Calu3 (cell line): ENCODE measurements at places on chromosomes 1 and 21. TPM values are rescaled to one million over a fixed set of nuclear protein-coding genes. Genes with fewer than 3 reads are reported as not detected.

The L1TD1 gene
- not detected in 2 replicates for total RNA-seq

The OR10T2 gene
- not detected in 2 replicates for total RNA-seq

The CYP4A22 gene
- total RNA-seq: not detected in 2 replicates

The GSTM4 gene
- 12.6 and 13.6 TPM in 2 replicates for total RNA-seq

The PLCH2 gene
- 3.1 and 4.1 TPM in 2 replicates for total RNA-seq

The AMY1C gene
- not detected in 2 replicates for total RNA-seq

The OR2T11 gene
- total RNA-seq: not detected in 2 replicates

The SH3D21 gene
- total RNA-seq: 12.1 and 13.2 TPM in 2 replicates

The CELA3B gene
- not detected in 2 replicates for total RNA-seq

GRCh38 chr21:46667741-46668380 is 32.4 kb downstream of the PRMT2 start:
- peak; percentile 48 for DNase-seq

DNA sequence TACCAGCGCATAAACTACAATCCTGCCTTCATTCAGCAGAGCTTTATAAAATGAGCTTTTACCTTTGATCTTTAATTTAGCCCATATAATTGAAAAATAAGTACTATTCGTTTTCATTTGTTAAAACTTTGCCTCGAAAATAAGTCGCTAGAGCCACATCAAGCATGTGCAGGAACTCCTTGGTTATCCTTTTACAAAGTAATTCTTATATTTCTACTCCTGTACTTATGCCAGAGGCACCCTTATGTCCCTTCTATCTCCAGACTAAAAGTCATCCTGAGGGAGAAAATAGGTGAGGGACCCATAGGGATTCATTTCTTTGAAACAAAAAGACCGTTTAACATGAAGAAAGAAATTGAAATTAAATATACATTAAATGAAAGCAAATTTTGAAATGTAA is 278.2 kb upstream of the C1orf105 start:
- DNase-seq: no peak

GRCh38 chr1:168391851-168392681 is 111.4 kb downstream of the TBX19 start:
- peak; percentile 62 for DNase-seq

DNA sequence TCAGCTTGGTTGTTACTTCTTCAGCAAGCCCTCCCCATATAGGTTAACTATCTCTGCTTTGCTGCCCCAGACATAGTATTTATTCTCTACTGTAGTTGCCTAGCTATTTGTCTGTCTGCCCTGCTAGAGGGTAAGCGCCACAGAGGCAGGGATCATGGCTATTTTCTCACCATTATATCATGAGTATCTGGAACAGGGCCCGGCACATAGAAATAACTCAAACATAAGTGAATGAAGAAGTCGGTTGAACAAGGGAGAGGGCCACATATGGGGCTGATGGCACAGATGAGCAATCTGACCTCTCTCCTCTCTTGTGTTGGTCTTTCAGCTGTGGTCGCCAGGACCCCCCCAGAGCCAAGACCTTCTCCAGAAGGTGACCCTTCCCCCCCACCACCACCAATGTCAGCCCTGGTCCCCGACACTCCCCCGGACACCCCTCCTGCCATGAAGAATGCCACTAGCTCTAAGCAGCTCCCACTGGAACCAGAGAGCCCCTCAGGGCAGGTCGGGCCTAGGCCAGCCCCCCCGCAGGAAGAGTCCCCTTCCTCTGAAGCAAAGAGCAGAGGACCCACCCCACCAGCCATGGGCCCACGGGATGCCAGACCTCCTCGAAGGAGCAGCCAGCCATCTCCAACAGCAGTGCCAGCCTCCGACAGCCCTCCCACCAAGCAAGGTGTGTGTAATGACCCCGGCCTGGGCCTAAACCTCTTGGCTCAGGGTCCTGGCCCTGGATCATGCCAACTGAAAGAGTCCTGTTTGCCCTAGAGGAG is 14.9 kb downstream of the MAP7D1 start:
- no peak for DNase-seq

DNA sequence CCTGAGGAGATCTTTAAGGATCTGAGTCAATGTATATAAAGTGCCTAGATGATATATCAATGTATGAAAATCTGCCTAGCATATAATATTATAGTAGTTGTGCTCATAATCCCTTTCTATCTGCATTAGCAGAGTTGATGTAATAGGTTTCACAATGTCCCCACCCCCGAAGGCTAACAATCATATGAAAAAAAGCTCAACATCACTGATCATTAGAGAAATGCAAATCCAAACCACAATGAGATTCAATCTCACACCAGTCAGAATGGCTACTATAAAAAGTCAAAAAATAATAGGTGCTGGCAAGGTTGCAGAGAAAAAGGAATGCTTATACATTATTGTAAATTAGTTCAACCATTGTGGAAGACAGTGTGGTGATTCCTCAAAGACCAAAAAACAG is 147.8 kb upstream of the DPT start:
- no peak for DNase-seq

- no peak for DNase-seq
These were observed 50.4 kb downstream of the MIGA1 start for GRCh38 chr1:77829851-77830250.

DNA sequence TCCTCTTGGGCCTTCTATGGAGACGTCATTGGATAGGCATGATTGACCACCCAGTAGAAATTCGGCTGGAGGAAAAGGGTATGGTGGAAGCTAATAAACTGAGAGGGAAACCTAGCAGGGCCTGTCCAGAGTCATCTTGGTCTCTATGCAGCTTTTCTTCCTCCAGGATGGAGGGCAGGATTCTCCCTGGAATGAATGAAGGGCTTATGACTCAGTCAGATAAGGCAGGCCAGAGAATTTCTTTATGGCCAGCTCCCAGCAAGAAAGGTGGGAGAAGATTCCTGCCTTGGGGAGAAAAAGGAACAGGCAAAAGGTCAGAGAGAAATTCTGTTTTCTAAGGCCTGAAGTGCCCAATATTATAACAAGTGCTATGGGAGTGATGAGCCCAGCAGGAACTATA is 17.1 kb downstream of the FBLIM1 start:
- no peak for DNase-seq

DNA sequence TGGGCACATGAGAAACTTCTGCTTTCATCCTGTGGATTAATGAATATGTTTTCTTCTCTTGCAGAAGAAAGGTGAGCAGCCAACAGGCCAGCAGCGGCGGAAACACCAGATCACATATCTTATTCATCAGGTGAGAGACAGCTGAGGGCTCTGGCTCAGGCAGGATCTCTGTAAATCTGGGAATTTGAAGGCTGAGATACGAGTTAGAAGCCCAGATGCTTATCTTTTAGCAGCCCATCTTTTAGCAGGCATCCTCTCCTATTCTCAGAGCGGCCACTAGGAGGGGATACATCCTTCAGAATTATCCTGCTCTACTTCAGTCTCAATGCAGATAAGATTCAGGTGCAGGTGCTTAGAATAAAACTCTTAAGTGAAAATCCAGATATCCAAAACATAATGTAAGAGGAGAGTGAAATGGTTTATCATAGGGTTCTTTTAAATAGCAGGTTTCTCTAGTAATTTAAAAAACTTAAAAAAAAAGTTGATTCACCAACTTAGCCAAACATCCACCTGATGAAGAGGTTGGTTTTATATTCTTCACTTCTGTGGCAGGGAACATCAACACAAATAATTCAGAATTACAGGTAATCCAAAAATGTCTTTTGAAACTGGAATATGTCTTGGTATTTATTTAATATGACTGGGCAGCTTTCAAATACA is 19.3 kb downstream of the SH2D2A start:
- peak; percentile 69 for DNase-seq

GRCh38 chr1:178034676-178035075 is 59.2 kb upstream of the RASAL2 start:
- no peak for DNase-seq

- DNase-seq: no peak
These were observed 466.2 kb upstream of the PBX1 start for GRCh38 chr1:164092603-164093353.

- no peak for DNase-seq
These were observed 14.6 kb upstream of the AHDC1 start for GRCh38 chr1:27618341-27619082.

DNA sequence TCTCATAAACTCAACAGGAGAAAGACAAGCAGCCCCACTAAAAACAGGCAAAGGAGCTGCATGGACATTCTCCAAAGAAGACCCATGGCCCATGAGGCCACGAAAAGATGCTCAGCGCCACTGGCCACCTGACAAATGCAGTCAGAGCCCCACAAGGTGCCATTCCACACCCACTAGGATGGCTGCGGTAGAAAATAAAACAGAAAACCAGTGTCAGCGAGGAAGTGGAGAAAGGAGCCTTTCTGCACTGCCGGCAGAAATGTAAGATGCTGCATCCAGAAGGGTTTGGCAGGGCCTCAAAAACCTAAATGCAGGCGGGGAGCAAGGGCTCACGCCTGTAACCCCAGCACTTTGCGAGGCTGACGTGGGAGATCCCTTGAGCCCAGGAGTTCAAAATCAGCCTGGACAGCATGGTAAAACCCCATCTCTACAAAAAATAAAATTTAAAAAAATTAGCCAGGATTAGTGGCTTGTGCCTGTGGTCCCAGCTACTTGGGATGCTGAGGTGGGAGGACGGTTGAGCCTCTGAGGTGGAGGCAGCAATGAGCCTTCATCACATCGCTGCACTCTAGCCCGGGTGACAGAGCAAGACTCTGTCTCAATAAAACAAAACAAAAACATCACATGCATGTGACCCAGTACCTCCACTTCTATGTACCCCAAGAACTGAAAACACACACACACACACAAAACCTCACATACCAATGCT is 4.2 kb downstream of the WNT9A start:
- no peak for DNase-seq

GRCh38 chr1:109377698-109378097 is 20.0 kb downstream of the SORT1 start:
- no peak for DNase-seq
